ENCODE measurements at places on chromosomes 13 and 19.

DNA sequence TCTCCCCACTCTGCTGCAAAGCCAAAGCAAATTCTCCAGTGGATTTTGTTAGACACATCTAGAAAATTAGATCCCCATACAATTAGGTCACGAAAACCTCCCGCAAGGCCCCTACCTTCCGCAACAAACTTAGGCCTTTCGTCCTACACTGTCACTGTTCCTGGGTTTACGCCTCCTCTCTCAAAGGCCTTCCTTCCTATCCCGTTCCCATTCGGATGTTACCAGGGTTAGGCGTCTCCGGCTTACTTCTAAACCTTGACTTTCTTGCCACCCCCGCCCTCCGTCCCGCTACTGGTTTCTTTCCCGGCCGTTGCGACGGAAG, 754 bp downstream of the RNF6 start:
- no peak for DNase-seq

GRCh38 chr13:21336609-21337349, 122.3 kb downstream of the ZDHHC20 start:
- no peak for DNase-seq

DNA sequence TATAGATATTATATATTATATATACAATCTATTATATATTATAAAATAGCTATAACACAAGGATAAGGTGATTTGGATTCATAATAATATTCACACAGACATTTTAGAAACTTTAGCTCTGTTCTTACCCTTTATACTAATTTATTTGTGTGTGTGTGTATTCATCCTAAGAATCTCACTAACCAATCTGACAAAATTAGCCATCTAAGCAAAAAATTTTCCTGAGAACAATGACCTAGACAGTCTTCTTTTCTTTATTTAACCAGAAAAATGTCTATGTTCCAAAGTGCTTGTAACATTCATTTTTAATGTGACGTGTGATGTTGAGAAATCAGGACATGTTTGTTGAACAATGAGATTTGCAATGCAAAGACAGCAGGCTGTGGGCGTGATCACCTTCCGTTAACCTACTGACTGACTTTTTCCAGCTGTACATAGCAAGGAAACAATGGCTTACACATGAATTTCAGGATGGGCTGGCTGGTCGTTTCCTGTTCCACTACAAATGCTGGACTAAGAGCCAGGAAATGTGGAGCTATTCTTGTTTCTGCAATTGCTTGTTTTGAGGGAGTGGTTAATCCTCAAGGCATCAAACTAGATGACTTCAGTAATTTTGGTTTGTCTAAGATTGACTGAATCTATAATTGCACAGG, 634.6 kb upstream of the ARGLU1 start:
- DNase-seq, result no peak

GRCh38 chr19:50332244-50333038, 3.3 kb upstream of the KCNC3 start:
- DNase-seq, result no peak

DNA sequence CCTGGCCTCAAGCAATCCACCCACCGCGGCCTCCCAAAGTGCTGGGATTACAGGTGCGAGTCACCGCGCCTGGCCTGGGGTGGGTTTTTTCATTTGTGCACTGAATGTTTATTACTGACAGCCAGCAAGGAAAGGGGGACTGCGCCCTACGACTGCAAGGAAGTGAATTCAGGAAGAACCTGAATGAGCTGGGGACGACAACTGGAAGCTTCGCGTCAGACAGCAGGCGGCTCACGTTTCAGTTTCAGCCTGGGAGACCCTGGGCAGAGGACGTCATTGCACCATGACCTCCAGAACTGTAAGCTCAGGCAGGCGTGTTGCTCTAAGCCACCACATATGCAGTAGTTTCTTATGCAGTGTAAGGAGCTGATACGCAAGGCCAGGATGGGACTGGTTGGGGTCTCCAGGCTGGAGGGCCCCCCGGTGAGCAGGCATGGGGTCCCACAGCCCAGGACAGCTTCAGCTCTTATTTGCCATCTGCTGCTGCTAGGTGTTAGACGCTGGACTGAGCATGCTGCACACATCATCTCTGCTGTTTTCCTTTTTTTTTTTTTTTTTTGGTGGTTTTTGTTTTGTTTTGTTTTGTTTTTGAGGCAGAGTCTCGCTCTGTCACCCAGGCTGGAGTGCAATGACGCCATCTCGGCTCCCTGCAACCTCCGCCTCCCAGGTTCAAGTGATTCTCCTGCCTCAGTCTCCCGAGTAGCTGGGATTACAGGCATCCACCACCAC, 66.6 kb downstream of the GADD45B start:
- no peak for DNase-seq

GRCh38 chr13:37163641-37164265, 58.3 kb upstream of the CSNK1A1L start:
- no peak for DNase-seq

DNA sequence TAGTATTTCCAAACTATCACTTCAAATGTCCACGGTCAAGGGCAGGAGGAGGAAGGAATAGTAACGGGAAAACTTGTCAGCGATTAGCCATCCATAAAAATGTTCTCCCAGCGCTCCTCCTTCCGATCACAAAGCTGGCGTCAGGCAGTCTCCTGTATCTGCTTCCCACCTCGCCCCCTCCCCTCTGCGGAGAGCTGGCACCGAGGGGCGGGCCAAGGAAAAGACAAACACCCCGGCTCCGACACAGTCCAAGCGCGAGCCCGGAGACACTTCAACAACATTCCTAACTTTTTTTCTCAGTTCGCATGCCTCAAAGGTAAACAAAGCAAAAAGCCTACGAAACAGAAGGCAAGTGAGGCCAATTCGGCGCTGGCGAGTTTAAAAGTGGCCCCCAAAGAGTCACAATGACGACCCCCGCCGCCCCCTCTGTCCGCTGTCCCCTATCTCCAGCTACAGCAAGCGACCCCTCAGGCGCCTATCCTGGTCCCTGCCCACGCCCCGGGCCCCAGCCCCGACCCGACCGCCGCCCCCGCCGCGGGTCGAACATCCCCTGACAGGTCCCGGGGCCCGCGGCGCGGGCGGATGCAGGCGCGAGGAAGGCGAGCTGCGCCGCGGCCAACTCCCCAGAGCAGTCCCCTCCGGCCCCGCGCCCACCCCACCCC, 736 bp downstream of the SMAD9 start:
- DNase-seq, result no peak

DNA sequence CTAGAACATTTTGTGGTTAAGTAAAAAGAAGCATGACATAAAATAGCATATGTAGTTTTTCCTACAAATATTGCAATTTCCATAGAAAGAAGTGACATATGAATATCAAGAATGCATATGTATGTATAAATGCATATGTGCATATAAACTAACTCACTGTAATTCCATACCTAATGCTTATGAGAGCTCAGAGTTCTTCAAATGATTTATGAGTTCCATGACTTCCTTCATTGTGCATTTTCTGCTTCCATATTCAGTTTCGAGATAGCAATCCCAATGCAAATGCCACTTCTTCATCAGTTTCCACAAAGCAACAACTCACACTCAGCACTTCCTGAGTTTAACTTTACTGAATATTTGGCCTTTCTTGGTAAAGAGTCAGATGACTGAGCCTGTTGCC, 1744.3 kb upstream of the MIR17HG start:
- no peak for DNase-seq

DNA sequence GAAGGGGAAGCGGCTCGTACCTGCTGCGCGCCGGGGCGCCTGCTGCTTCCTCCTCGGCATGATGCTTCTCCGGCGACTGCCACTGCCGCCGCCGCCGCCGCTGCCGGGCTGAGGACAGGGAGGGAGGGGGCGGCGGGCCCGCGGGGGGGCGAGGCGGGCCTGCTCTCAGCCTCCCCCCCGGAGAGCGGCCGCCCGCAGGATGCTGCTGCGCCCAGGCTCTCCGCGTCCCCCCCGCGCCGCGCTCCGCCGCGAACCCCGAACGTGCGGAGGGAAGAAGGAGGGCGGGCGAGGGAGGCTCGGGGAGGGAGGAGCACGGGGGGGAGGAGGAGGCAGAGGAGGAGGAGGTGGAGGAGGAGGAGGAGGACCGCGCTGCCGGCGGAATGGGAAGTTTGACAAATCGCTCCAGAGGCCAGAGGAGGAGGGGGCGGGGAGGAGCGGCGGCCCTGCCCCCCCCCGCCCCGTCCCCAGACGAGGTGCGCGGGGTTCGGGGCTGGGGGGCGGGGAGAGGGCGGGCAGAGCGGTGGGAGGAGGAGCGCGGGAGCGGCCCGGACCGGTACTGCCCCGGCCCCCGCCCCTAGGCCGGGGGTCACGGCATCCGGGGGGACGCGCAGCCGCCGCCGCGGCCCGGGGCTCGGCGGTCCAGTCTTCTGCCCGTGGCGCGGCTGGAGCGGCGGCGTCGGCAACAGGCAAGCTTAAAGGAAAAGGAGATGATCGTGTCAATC, at the start of gene TSHZ3:
Gene TSHZ3, minus strand, starts transcription at position 277 of the 722 bp plus-strand sequence. Its CDS starts 217 bp downstream, at position 60.
- DNase-seq, result peak; percentile 67

DNA sequence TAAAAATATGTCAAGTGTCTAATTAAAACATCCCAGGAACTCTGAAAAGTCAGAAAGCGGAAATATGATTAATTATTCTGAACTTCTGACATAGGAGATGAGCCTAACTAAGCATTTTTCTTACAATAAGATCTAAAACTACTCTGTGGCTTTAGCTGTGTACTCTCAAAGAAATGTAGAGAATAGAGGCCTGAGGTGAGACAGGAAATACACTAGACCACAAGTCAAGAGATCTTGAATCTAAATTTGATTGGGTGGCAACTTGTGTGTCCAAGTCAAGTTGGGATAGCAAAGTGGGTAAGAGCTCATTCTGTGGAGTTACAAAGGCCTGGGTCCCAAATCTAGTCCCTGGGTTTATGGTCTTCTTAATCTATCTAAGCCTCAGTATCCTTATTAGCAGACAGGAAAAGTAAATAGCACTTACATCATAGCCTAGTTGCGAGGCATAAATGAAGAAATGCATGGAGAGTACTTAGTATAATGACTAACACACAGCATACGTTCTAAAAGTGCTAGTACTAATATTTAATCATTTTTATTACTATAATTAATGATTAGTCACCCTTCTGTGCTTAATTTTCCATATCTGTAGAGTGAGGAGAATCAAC, 9.4 kb upstream of the LRRC63 start:
- no peak for DNase-seq

GRCh38 chr13:112891477-112892401, 77.3 kb upstream of the MCF2L start:
- DNase-seq, result no peak

- no peak for DNase-seq
Measured at GRCh38 chr19:5037936-5038335, 69.0 kb downstream of the KDM4B start.

DNA sequence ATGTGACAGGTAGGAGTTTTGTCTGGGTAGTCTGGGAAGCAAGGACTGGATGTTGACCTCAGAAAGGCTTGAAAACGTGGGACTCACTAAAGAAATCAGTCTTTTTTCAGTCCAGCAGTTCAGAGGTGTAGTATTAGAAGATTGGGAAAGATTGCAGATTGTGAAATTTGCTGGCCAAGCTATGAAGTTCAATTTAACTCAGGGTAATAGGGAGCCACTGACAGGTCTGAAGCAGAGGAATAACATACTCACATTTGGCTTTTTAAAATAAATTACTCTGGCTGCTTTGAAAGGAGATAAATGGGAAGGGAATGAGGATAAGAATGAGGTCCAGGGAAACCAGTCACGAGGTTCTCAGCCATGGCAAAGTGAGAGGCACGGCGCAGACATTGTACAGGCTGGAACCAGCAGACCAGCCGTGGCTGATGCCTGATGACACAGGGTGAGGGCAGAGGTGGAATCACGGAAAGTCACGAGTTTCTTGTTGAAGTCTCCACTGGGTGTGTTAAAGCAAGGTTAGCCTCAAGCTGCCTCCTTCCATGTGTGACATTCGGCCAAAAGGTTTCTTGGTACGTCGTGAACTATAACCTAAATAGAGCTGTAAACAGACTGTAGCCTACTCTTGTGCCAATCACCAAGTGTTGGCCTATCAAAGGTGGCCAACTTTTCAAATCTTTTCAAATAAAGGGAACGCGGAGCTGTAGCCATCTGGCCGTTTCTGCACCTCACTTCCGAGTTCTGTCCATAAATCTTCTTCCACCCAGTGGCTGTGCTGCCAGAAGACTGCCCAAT, 377.6 kb downstream of the IRS2 start:
- DNase-seq, result no peak

DNA sequence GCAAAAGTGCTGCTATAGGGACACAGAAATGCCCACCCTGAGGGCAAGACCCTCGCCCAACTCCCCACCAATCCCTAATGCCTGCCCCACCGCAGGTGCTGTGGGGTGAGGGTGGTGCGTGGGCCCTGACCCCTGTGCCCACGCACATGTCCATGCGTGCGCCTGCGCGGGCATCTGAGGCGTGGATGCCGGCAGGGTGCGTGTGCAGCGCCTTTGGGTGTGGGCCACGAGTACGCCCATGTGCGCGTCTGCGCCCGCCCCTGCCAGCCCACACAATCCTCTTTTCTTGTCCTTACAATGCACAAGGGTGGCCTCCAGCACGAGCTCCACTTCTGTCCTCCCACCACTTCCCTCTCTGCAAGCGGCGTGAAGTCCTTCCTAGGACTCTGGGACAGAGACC, 14.3 kb downstream of the FUT6 start:
- peak; percentile 36 for DNase-seq

DNA sequence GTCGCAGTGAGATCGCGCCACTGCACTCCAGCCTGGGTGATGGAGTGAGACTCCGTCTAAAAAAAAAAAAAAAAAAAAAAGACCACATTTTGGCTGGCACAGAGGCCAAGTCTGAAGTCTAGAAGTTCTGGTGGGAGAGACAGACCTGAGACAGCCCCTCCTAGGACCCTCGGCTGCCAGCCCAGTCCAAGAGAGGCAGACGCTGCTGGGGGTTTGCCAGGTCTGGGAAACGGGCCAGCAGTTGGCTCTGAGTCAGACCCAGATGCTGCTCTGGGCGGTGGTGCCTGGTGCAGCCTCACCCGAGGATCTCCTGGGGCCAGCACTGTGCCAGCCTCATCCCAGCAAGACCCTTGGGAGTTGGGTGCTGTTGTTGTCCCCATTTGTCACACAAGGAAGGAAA, 5.8 kb downstream of the FCHO1 start:
- peak; percentile 99 for DNase-seq

DNA sequence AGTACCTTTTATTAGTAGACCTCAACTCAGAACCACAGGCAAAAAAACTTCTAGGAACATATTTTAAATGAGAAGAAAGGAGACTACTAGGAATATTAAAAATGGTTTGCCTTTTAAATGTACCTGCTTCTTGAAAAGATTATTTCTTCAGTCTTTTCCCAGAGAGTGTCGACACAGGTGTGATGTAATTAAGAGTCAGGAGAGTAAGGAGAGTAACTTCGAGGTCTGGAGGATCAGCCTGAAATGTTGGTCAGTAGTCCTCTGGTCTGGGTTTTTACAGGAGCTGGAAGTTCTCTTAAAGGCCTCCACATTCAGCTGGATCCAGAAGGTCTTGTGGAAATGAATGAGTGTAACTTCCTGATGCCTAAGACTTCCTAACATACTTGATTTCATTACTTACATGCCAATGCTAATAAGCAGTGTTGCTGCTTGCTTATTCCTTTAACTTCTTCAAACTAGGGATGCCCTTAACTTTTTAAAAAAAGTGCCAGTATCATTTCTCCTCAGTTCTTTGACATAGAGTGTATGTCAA, at the start of gene KCTD4:
Gene KCTD4, minus strand, starts transcription at position 345 of the 532 bp plus-strand sequence. CDS start 6,478 bp downstream, outside the sequence.
- no peak for DNase-seq

DNA sequence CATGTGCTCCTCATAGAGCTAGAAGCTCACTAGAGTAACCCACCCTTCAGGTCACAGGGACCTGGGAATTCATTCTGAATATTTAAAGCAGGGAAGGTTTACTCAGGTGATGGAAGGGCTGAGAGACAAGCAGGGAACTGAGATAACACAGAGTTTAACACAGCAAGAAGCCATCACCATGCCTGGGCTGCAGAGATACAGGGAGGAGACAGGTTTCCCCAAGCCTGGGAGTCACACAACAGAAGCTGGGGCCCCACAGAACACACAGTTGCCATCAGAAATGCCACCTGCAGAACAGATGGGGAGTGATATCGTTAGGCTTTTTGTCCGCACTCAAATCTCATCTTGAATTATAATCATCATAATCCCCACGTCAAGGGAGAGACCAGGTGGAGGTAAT, 7.9 kb upstream of the CYSLTR2 start:
- DNase-seq, result no peak
